ENCODE measurements at places on chromosomes 2 and 18. TPM values are rescaled to one million over a fixed set of nuclear protein-coding genes. Genes with fewer than 3 reads are reported as not detected.

Gene GRB14
- total RNA-seq, result 6.5 TPM

Gene CD302
- 2.0 TPM for total RNA-seq

Gene KRTCAP3
- 0.76 TPM for total RNA-seq

Gene AGXT
- total RNA-seq, result not detected

Gene DSEL
- total RNA-seq, result 0.27 TPM

Gene FMNL2
- 29.6 TPM for total RNA-seq

Gene COQ10B
- 20.9 TPM for total RNA-seq

Gene MARCO
- total RNA-seq, result 0.08 TPM

Gene PLEK
- not detected for total RNA-seq

Gene OTOS
- not detected for total RNA-seq

Gene HJURP
- total RNA-seq, result 76.7 TPM

Gene SPDYA
- 0.32 TPM for total RNA-seq

Gene CYP27C1
- 4.9 TPM for total RNA-seq

Gene SIGLEC15
- total RNA-seq, result 0.09 TPM

Gene FBXO15
- 0.72 TPM for total RNA-seq

Gene TANC1
- total RNA-seq, result 8.9 TPM

Gene TUBA3E
- 0.14 TPM for total RNA-seq

Gene CDCA7
- 50.3 TPM for total RNA-seq

Gene SULT1C4
- total RNA-seq, result not detected
